Activated T-helper 1 cell treated with anti-CD3 and anti-CD28 coated beads, Interleukin-2, amount 50 U/mL, for 16 hours (primary cell): ENCODE measurements at places on chromosomes 4 and X.

- DNase-seq: no peak
These were observed 4.5 kb downstream of the RP2 start for GRCh38 chrX:46841346-46841745.

DNA sequence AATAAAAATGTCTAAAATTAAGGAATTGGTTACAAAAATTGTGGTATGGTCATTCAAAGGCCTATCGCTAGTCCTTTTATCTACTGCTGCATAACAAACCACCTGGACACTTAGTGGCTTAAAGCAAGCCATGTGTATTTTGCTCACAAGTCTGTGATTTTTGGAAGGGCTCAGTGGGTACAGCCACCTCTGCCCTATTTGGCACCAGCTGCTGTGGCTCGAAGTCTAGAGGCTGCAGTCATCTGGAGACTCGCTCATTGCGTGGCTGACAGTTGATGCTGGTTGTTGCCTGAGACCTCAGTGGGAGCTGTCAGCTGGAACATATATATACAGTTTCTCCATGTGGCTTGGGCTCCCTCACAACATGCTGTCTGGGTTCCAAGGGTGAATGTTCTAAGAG, 60.8 kb upstream of the MID1 start:
- DNase-seq: no peak

- no peak for DNase-seq
These were observed 32.5 kb upstream of the C1QTNF7 start for GRCh38 chr4:15395311-15395710.

DNA sequence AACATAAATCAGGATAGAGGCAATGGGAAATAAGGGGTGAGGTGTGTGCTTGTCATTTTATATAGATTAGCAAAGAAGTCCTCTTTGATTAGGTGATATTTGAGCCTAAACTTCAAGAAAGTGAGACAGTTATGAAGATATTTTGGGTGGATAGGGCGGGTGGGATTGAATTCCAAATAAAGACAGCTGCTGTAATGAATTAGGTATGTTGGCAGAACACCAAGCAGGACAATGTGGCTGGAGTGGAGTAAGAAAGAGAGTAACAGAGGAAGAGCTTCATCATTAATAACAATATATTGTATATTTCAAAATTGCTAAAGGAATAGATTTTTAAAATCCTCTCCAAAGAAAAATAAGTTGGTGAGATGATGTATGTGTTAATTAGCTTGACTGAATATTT, 91.0 kb upstream of the CENPE start:
- no peak for DNase-seq

GRCh38 chrX:118702741-118703140, 24.7 kb upstream of the IL13RA1 start:
- no peak for DNase-seq

DNA sequence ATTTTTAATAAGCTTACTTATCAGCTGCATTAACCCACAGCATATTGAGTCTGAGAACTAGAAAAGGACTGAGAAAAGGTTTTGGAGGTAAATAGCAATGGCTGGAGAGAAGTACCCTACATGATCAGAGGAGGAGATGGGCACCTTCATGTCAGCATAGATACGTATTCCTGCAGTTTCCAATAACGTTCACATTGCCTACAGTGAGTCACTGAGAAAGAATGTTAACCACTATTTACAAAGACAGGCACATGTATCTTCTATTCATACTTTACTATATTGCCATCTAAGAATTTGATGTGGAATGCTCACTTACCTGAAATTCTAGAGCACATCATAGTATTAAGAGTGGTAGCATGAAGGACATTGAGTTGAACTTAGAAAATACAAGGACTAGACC, 92.5 kb downstream of the TLL1 start:
- DNase-seq: no peak

DNA sequence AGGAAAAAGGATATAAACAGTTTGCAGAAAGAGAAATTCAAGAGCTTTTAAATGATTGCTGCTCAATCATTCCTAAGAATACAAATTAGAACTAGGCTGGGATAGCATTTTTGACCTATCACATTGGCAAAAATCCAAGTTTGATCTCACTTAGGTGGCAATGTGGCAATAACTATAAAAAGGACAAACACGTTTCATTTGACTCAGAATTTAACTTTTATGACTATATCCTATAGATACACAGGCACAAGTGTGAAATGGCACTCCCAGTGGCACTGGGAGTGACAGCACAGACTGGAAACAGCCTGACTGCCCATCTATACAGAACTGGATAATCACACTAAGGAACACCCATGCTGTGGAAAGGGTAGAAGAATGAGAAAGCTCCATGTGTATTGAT, 11.1 kb downstream of the CENPU start:
- DNase-seq: no peak

DNA sequence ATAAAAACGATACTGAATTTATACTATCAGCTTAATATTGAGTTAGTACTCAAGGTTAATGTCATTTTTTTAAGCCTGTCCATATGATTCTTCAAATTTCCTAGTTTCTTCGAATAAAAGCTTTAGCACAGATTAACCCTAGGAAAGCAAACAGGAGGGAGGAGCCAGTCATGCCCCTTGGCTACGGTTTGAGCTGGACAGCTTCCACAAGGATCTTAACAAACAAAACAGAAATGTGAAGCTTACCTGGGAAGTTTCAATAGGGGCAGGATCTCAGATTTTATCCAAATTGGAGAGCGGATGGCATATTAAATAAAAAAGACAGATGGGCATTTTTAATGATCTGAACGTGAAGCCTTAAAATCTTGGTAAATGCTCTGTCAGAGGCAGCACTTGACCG, 2.3 kb downstream of the NWD2 start:
- DNase-seq: no peak

DNA sequence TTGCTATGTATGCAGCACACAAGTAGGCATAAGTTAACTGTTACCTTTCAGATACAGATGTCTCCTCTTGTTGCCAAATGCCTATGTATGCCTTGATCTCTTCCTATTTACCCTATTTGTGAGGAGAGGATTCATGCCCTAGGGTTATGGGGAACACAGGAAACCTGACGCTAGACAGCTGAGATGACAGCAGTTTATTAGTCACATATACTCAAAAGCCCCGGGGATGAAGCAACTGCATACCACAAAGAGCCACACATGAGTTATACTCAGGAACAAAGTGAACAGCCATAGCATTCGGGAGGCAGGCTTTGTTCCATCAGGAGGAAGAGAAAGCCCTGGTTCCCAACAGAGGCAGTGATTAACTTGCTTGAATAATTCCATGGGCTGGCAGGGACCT, 1011.7 kb upstream of the PCDH7 start:
- DNase-seq: no peak
